ENCODE measurements at places on chromosomes 13 and 19. TPM values are rescaled to one million over a fixed set of nuclear protein-coding genes. Genes with fewer than 3 reads are reported as not detected.

ZNF541 gene
- total RNA-seq: 0.44 TPM

PRR22 gene
- total RNA-seq: 0.38 TPM

NFIX gene
- 122 TPM for total RNA-seq

ENOX1 gene
- 7.5 TPM for total RNA-seq

PTH2 gene
- total RNA-seq: not detected

IZUMO2 gene
- not detected for total RNA-seq

MPND gene
- 11.1 TPM for total RNA-seq

SOX1 gene
- total RNA-seq: 1.4 TPM

FXYD1 gene
- 34.8 TPM for total RNA-seq

Data from camera-type eye (tissue), 1 donor.